ENCODE measurements at places on chromosomes 12 and 14. TPM values are rescaled to one million over a fixed set of nuclear protein-coding genes. Genes with fewer than 3 reads are reported as not detected.

GRCh38 chr12:108596854-108597558 is 878 bp downstream of the TMEM119 start:
- DNase-seq: no peak

DNA sequence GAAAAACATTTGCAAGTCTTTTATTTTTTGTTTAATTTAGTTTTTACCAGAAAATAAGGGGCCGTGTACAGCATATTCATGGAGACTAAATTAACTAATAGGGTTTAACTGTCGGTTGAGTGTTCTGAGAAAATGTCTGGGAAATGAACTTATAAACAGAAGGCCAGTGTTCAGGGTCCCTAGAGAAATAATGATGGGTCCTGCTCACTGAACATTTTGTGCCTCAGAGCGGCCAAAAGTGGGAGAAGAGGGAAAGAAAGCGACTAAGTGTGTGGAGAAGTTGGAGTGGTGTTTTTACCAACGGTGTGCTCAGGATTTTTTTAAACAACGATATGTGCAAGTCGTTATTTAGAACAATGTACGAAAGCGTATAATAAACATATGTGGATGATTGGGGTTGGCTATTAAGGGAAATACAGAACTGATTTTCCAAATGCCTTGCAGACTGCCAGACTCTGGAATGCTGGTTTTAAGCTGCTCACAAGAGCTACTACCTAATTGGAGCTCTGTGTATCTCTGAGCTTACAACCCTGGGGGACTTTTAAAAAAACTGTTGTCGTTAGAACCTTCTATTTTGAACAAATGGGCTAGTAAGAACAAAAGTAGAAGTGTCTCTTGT is 166.7 kb downstream of the SLC38A4 start:
- no peak for DNase-seq

DNA sequence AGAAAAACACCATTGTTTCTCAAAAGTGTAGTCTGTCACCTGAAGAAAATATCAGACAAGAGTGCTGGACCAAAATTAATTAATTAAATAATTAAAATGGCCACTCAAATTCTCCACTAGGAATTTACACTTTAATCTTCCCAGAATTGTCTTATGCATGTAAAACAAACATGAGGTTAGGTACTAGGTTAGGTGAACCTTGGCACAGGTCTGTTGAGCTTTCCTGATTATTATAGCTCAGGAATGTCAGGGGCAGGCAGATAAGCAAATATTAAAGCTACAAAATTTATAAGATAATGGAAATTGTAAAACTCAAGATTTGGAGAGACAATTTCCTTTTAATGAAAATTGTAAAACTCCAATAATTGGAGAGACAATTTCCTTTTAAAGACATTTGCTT is 253.2 kb downstream of the BMP4 start:
- no peak for DNase-seq

DNA sequence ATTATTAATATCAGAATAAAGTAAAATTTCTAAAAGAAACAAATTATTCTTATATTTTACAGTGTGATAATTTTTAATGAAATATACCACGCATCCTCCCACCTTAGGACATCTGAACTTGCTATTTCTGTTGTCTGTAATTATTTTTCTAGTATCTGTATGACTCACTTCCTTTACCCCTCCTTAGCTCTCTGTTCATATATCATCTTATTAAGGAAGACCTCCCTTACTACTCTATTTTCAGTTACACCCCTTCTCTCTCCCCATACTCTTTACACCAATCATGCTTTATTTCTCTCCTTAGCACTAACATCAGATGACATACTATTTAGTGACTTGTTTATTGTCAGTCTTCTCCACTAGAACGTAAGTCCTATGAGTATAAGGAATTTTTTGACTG is 34.2 kb upstream of the C12orf50 start:
- no peak for DNase-seq

DNA sequence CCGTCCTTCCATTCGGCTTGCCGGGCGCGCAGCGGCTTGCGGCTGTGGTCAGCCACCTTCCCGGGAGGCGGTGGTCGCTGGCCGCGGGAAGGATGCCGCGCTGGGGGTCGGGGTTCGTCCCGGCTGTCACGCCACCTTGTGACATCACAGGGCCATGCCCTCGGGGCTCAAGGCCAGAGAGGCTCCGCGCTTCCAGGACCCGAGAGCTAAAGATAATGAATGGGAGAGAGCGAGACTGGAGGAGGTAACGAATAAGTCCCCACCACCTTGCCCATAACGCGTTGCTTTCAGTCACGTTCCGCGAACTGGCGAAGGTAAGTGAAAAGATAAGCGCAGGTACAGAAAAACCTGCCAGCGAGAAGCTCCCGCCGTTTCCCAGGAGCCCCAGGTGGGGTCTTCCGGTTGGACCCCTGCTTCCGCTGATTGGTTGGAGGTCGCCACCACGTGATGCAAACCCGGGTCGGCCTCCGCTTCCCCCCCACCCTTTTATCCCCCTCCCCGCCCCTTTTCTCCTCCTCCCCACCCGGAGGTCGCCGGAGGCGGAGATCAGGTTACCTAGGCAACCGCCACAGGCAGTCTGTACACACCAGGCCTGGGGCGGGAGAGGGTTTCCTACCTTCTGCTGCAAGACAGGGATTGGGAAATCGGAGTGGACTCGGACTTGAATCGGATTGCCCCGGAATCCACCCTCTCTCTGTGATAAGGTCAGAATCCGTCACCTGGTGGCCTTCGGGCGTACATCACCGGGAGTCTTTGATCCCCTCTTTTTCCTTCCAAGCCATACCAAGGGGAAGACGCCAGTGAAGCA is at the start of gene LRRC9:
LRRC9 (plus strand) TSS at position 575 of the 808 bp plus-strand sequence.
- peak; percentile 82 for DNase-seq

- DNase-seq: no peak
Measured at GRCh38 chr14:91866511-91867295, 633 bp downstream of the TC2N start.

- no peak for DNase-seq
Measured at GRCh38 chr12:88253371-88253978, 111.4 kb downstream of the TMTC3 start.

- no peak for DNase-seq
Measured at GRCh38 chr12:15520083-15520482, 197.8 kb downstream of the PTPRO start.

DNA sequence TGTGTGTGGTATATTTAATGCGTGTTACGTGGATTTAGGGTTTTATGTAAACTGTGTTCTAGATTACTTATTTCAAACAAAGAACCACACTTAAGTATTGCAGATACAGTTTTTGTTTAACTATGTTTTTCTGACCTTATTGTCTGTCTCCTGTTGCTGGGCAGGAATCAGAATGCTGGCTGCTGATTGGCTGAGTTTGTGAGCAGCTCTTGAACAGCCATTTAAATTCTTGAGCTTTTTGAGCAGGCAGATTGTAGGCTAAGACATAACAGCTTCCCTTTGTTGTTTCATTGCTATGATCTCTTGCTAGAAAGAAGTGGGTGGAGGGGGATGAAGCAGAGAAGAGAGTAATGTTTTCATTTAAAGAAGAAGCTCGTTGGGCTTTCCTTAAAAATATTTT is 52.2 kb downstream of the ATF7IP start:
- no peak for DNase-seq

DNA sequence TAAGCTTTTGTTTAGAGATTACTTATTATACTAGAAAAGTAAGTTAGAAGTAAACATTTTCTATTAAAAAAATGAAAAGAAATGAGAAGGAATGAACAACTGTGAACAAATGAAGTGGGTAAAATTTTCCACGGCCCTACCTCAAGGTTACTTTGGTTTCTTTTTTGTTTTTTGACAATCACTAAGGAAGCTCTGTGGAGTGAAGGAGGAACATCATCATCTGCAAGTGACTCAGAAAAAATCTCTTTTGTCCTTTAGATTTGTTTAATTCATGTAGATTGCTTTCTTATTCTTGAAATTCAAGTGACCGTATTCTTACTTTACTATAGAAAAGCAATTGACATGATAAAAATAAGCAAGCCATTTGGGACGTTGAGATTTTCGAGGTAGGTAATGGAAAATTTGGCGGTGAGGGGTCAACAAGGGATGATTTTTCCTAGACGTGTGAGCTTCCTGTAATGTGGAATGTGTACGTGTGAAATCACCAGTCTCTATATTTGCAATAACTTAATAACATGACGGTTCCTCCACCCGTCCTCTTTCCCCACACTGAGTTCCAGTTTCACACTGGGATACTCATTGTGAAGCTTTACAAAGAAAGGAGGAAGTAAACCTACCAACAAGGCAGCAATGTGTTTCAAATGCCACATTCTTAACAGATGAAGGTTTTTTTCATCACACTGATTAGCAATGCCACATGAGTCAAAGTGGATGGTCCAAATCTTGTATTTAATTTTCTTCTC is 62.3 kb upstream of the EGLN3 start:
- no peak for DNase-seq

- no peak for DNase-seq
Measured at GRCh38 chr14:21308132-21308478, 28.2 kb downstream of the RPGRIP1 start.

GRCh38 chr12:120928864-120929652 is 24.9 kb upstream of the SPPL3 start:
- DNase-seq: no peak

- DNase-seq: no peak
Measured at GRCh38 chr14:48788771-48789170, 797.4 kb downstream of the RPS29 start.

GRCh38 chr14:88613552-88614010 is 50.7 kb downstream of the ZC3H14 start:
- DNase-seq: no peak

GRCh38 chr12:16175840-16176239 is 101.6 kb downstream of the SLC15A5 start:
- DNase-seq: no peak

Gene FGF6
- total RNA-seq: not detected

Gene KLRC1
- not detected for total RNA-seq

Gene MYF6
- total RNA-seq: not detected

Gene RBP5
- total RNA-seq: 2.5 TPM

Gene TSHR
- total RNA-seq: not detected

Gene ADAMTS20
- not detected for total RNA-seq

Gene LHX5
- not detected for total RNA-seq

Data from lower leg skin (tissue), 4 donors.